SIG-M5 (cell line): ENCODE measurements at places on chromosomes 5 and 9.
A peak's percentile ranks its signal among the peaks of the same experiment; 100 is the strongest.

DNA sequence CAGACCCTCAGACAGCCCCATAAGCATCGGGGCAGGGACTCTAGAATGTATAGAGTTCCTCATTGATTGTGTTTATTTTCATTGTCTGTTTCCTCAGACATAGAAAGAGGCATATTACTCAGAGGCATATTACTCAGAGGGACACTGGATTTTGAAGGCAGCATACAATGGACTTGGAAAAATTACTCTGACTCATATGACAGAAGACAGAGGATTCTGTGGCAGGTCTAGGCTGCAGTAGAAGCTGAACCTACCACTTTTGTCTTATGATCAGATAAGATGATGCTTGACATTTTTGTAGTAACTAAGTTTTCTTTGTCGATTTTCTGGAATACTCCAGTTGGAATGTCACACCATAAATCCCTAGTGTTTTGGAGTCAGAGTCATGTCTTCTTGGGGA is 105.2 kb downstream of the ST8SIA4 start:
- no peak for DNase-seq

DNA sequence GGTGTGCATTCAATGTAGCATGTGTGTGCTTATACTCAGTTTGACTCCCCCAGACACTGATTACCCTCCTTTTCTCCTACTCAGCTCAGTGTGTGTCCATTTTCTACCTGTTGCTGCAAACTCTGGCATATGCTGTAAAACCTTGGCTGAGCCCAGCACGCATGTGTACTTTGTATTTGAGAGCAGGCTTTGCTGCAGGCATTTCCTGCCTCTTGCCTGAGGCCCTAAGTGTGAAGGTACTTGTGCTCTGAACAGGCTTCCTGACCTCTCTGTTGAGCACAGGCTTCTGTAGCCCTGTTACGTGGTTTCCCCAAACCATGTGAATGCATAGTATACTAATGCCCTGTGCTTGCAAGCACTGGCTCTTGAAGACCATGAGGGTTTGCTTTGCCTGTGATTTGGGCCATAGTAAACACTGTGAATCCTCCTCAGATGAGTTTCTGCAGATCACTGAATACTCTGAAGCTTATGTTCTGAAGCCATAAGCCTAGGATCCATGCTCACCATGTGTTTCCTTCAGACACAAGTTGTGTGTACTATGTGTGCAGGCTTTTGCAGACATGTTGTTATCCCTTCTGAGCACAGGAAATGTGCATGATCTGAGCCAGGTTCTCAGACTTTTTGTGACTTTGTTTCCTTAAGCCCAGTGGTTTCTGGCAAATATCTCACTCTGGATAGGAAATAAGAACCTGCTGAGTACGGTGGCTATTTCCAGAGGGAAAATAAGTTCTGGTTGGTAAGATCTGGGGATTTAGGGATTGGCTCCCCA is 124.9 kb upstream of the RUSC2 start:
- no peak for DNase-seq

DNA sequence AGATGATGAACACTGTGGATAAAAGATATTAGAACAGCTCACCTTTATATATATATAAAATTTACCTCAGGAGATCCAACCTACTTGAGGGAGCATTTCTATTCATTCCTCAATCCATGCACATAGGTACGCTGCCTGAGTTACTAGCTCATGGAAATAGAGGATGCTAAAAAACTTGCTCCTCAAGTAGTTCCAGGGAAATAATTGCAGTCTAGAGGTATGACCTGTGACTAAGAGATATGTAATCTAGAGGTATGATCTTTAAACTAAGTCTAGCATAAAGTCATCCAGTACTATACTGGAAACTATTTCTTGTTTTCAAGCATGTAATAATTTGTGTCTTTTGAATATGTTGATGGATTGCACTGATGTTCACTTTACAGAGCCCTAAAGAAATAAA is 471.2 kb downstream of the TAF11L14 start:
- DNase-seq: no peak

- no peak for DNase-seq
Measured at GRCh38 chr9:3989915-3990314, 310.0 kb downstream of the GLIS3 start.

GRCh38 chr9:97376902-97377301 is 35.0 kb upstream of the TDRD7 start:
- no peak for DNase-seq

DNA sequence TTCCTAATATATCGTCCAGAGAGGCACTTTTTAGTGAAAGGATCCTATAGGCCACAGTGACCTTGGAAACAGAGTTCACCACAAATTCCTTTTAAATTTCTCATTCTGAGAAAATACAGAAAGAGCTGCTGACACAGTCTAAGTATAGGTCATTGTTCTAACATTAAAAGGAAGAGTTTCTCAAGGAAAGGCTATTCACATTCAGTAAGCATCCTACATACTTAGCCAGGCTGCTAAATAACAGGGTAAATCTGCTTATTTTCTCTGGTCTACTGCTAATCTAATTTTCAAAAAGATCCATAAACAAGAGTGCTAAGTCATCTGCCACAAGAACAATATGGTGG is 313.7 kb downstream of the PDE4D start:
- DNase-seq: no peak

GRCh38 chr5:151772029-151772845 is 483 bp downstream of the G3BP1 start:
- DNase-seq: no peak

DNA sequence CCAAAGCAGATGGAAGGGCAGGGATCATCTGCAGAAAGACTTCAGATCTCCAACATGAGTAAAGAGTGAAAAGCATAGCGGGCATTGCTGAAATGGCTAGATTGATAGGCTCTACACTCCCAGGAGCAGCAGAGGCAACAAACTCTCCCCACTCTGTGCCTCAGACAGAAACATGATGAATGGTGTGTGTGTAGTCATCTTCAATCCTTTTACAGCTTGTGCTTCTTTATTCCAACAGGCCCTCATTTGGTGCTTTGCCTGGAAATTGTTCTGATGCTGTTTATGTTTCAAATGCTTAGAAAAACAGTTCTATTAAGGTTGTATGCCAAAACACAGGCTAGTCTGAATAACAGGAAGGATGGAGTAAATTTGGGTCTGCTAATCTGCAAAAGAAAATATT is 176.2 kb downstream of the DMRTA1 start:
- DNase-seq: no peak

DNA sequence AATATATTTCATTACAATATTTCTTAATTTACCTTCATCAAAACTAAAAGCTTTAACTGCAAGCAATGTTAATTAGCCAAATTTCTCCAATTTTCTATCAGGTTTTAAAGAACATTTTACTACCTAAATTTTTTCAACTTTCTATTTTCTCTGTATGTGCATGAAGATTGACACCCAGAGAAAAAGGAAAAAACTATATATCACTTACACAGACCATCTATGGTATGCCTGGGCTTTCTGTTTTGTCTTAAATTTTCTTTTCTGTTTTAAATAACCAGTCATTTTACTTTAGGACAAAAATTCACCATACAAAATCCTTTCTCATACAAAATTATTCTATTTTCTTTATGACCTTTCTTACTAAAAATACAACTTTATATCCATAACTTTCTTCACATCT is 13.8 kb upstream of the IL7R start:
- no peak for DNase-seq

- no peak for DNase-seq
Measured at GRCh38 chr9:1057910-1058309, 7.8 kb downstream of the DMRT2 start.

DNA sequence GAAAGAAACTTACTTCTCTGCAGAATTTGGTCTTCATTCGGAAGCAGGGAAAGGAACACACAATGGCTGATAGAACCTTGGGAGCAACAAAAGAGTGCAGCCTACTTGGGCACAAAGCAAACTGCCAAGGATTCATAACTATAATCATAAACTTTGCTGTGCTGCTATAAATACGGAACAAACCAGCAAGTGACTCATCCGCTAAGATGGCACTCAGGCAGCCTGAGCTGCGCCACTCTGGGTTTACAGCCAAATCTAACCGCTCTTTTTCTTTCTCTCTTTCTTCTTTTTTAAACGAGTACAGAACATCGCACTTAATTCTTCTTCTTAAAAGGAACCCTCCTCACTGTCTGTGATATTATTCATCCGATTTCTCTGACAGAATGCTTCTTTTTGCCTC is 81.1 kb downstream of the PTPN3 start:
- no peak for DNase-seq

GRCh38 chr9:117325831-117326230 is 89.0 kb downstream of the ASTN2 start:
- no peak for DNase-seq

DNA sequence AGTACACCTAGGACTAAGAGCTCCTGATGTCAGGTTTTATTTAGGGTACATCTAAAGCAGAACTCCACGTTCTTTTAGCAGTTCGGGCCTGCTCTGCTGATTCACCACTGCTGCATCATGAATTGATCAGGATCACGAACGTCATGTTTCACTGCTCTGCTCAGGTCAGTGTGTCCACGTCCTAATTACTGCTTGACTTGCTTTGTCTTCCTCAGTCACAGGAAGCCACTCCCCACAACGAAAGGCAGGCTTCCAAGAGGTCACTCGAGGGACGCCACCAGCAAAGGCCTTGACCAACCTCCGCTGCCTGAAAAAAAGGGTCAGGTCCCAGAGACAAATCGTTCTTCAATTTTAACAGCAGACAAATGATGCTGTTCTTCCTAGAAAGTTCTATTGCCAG is 40.3 kb downstream of the CTNND2 start:
- DNase-seq: no peak

GRCh38 chr5:172626031-172626581 is 15.0 kb upstream of the NEURL1B start:
- no peak for DNase-seq

GRCh38 chr9:127305838-127306226 is 41.3 kb downstream of the GARNL3 start:
- DNase-seq: no peak

DNA sequence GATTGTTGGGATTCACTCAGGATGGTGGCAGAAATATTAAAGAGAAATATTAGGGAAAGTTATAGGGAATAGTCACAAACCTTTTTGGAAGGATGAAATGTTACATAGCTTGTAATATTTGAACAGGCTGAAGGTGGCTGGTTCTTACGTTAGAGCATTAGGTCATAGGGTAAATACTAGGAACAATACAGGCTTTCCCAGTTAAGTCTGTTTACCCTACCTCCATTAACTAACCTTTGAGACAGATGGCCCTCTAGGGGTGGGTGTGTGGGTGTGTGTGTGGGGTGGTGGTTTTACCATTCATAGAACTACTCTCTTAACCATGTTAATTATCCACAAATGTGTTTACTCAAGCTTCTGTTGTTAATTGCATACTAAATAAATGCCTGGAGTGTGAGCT is 94.3 kb upstream of the STK32A start:
- DNase-seq: no peak

- DNase-seq: no peak
Measured at GRCh38 chr5:96714951-96715451, 52.8 kb downstream of the CAST start.

GRCh38 chr9:136539427-136540421 is 6.1 kb downstream of the NOTCH1 start:
- DNase-seq: peak; percentile 72

- no peak for DNase-seq
Measured at GRCh38 chr5:119524485-119524884, 72.2 kb downstream of the HSD17B4 start.

- DNase-seq: no peak
Measured at GRCh38 chr9:85451680-85452079, 290.1 kb downstream of the AGTPBP1 start.

DNA sequence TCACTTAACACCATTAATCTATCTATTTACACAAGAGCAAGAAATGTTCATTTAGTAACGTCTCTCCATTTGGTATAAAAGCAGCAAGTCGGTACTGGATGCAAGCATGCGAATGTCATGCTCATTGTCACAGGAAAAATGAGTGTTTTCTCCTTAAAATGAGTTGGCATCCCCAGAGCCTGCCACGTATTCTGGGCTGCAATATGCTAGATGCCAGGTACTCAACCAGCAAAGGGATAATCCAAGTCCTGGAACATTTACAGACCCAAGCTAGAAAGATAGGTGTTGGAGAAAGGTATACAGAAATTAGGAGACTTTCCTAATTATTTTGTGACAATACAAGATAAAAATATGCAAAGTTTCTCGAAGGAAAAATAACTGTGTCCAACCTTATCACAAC is 217.5 kb downstream of the EBF1 start:
- DNase-seq: no peak

GRCh38 chr5:74457876-74458275 is 182.7 kb downstream of the ENC1 start:
- no peak for DNase-seq

DNA sequence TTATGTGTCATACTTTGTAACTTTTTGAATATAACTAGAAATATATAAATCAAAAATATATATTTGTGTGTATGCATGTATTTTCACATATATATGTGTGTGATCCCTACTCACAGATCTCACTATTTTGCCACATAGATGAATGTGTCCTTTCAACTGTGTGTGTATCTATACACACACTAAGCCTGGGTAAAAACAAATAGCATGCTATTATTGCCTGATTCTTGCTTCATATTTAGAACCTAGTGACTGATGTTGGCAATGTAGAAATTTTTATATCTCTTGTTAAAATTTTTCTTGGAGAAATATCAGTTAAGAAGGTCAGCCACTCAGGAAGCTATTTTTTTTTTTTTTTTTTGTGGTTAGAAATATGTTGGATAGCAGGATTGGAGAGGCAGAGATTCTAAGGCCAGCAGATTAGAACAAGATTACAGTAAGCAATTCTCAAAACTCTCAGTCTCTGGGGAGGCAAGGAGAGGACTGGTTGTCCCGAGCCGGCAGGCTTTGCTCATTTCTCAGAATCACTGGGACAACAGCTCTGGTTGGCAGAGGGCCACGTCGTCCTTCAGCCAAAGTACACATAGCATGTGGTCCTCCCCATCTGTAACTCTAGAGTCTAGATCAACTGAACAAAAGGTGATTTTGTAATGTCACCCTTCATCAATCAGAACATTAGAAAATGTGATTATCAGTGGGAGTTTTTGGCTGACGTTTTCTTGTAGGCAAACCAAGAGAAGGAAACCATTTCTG is 19.7 kb downstream of the C6 start:
- no peak for DNase-seq

- no peak for DNase-seq
Measured at GRCh38 chr5:162068412-162068811, 839 bp downstream of the GABRG2 start.

DNA sequence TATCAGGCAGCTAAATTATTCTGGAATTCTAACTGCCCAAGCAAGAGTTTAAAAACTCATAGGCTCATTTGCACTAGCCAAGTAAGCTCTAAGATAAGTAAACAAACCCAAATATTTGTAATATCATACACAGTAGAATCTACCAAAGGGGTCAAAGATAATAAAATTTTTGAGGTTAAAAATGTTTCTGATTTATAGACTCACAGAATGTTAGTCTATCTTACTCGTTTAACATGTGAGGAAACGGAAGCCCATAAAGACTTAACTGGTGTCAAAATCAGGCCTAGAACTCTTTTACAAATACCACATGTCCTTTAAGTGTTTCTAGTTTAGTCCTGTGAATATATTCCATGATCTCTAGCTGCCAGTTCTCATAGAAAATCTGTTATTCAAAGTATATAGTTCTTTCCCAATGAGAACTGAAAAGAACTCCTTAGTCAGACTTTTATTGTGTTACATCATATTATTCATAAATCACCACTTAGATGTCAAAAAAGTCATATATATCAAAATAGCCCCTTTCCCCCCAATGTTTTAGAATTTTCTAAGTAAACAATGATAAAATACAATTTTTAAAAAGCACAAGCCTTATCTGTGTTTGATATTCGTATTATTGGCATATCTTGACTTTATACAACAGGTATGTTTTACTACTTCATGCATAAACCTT is 13.9 kb downstream of the RAB14 start:
- no peak for DNase-seq

GRCh38 chr5:143796125-143796524 is 15.8 kb upstream of the HMHB1 start:
- no peak for DNase-seq
